ENCODE measurements at places on chromosomes 12 and 14.

- DNase-seq, result no peak
Measured at GRCh38 chr12:30826276-30826675, 71.5 kb upstream of the CAPRIN2 start.

DNA sequence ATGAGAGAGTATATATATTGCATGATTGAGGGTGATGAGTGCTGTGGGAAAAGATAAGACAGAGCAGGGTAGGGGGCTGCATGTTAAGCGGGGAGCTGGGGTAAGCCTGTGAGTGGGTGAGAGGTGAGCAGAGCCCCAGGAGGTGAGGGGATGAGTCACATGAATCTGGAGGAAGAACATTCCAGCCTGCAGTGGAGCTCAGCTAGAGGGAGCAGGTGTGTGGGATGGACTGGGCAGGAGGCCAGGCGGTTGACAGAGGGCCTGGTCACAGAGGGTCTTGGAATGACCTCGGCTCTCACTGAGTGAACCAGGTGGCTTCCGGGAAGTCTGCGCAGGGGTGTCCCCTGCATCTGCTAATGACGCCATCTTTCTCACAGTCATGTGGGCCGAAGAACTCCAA, 44.4 kb downstream of the GIT2 start:
- DNase-seq, result peak; percentile 58

DNA sequence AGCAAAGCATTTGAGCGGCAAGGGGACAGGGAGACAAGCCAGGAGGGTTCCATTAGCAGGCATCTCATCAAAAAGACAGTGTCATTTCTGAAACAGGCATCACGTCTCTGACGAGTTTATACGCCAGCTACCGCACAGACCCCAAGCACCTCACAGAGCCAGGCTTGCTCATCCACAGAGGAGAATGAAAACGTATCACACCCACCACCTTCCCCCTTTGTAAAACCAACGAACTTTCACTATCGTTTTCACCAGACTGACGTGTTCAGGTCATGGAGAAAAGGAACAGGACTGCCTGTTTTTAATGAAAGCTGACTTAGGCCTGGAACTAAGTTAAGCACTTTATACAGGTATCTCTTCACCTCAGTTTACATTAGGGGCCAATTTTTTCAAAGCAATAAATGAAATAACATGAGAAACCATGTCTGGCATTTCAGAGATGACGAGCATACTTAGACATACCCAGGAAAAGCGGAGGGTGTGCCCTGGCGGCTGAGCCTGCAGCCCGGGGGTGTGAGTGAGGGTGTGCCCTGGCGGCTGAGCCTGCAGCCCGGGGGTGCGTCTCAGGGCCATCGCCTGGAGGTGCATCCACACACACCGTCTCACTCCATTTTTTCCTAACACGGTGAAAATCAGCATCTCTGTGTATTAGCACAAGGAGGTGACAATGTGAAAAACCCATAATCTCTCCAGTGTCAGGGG, 41.9 kb downstream of the STX2 start:
- DNase-seq, result no peak

GRCh38 chr12:112568641-112569040, 149.9 kb downstream of the PTPN11 start:
- no peak for DNase-seq

DNA sequence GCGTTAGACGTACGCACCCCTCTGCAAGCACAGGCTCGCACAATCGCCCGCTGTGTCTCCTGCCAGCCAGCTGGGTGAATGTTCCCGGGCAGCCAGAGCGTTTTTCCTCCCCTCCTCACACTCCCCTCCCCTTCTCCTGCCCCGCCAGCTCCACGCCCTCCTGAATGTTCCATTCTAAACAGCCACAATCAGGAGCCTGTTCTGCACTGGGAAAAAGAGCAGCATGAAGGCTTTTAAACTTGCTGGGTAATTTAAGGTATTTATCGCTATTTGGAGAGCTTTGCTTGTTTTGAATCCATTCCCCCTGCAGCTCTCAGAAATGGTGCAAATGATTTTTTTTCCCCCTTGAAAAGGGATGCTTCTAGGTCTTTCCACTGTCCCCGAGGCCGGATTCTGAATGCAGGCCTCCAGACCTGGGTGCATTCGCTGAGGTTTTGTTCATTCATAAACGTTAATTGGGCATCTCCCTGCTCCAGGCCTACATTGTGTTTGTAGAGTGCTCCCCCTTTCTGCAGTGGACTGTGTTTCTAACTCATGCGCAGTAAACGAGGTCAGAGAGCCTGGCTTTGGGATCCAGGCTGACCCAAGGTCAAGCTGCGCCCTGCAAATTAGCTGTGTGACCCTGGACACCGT, 212.5 kb downstream of the CHST11 start:
- no peak for DNase-seq

- no peak for DNase-seq
Measured at GRCh38 chr12:68281322-68282077, 28.1 kb upstream of the IL22 start.

GRCh38 chr12:74349925-74350324, 187.7 kb upstream of the ATXN7L3B start:
- DNase-seq, result peak; percentile 0

GRCh38 chr14:61247935-61248334, 33.2 kb downstream of the TMEM30B start:
- peak; percentile 36 for DNase-seq

DNA sequence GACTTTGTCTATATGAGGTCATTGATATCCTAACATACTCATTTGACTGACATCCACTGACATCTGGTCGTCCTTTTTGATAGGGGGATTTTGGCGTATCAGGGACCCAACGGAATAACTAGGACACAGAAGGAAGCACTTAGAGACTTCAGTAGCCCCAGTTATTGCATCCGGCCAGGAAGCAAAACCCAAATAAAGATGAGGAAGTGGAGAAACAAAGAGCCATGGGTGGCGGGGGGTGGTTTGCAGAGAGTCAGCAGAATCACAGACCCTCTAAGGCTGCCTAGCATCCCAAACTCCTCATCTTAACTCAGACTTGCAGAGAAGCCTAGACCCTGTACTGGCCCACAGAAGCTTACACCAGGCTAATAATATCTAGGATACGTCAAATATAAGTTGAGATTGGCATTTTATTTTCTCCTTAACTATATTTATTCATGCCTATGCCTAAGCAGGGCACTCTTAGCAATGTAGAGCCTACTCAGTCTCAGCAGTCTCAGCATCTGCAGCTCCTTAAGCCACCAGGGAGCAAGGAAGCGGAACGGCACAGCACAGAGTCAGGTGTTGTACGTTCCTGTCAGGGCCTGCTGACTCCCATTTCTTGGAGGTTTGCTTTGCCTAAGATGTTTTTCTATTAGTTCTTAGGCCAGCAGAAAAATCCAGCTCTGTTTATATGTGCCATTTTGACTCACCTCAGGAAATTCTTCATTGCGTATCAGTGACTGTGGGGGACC, 45.1 kb downstream of the KCNA1 start:
- no peak for DNase-seq

- no peak for DNase-seq
Measured at GRCh38 chr12:93853698-93854478, 176.7 kb downstream of the CRADD start.

DNA sequence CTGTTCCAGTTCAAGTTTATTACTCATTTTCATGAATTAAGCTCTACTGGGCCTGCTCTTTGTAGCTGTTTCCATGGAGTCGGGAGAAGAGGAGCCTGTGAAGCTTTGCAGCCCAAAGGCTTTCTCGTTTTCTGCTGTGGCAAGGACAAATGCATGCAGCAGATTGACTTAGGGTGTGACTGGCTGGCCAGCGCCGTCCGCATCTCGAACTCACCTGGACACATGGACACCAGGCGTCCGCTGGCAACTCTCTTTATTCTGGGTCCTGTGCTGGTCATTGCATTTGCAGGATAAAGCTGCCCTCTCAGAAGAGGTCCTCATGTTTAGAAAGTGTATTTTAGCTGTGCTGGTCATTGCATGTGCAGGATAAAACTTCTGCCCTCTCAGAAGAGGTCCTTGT, 350.4 kb downstream of the TMEM121 start:
- DNase-seq, result no peak

DNA sequence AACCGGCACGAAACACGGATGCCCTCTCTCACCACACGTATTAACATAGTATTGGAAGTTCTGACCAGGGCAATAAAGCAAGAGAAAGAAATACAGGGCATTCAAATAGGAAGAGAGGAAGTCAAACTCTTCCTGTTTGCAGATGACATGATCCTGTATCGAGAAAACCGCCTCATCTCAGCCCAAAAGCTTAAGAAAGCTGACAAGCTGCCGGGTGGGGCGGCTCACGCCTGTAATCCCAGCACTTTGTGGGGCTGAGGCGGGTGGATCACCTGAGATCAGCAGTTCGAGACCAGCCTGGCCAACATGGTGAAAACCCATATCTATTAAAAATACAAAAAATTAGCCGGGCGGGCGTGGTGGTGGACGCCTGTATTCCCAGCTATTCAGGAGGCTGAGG, 17.7 kb downstream of the OR6S1 start:
- DNase-seq, result peak; percentile 19

DNA sequence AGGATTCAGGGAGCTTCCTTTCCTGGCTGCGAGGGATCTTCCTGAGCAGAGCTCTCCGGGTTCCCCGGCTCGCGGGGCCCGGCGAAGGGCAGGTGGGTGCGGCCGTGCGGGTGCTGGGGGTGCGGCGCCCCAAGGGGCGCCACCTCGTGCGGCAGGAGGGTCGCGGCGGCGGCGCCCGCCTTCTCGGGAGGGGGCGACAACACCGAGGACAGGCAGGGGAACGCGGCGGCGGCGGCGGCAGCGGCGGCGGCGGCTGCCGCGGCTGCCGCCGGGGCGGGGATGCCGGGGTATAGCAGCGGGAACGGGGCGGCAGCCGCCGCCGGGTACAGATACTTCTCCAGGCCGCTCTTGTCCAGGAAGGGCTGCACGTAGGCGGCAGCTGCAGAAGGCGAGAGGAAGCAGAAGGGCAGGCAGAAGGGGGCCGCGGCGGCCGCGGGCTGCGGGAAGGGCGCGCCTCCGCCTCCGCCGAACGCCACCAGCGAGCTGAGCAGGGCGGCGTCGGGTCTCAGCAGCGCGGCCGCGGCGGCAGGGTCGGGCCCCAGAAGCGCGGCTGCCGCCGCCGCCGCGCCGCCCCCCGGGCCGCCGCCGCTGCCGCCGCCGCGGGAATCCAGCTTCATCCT, 2.7 kb downstream of the BHLHE41 start:
- peak; percentile 46 for DNase-seq

DNA sequence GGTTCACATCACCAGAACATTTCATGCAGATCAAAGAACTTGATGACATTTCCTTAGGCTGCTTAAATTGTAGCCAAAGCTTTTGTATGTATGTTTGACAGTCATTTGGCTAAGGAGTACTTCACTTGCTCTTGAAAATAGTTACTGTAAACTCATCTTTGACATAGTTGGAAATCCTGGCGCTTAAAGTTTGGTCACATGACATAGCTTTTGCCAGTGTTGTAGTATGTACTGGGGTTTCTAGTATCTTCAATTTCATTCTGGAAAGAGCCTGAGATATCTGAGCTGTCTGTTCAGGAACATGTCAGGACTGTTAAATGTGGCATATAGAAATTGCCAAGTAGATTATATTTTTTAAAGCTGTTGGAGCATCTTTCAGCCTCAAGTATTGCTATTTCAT, 55.7 kb downstream of the WDR20 start:
- DNase-seq, result no peak

GRCh38 chr12:72304751-72305150, 32.6 kb downstream of the TRHDE start:
- no peak for DNase-seq

DNA sequence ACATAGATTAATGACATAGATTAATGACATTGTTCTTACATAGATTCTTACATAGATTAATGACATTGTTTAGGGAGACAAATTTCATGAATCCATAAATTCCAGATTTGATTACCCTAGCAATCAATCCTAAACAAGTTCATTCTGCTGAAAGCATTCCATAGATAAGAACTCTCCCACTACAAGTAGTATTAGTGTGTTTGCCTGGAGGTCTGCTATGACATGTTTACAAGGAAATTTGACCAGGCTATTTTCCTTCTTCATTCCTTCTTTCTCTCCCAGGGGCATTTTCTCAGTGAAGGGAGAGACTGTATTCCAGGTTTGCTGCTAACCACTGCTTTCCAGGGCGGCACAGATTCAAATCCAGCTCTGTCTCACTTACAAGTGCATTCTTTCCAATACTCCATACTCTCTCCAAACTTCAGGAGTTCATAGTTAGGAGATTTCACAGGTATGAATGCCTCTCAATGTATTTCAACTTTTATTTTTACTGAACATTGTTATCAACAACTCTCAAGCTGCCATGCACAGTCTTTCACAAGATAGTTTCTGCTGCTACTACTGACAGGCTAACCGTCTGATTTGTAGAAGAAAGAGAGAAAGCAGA, 134.5 kb downstream of the SLC38A1 start:
- DNase-seq, result no peak

- peak; percentile 41 for DNase-seq
Measured at GRCh38 chr12:69274861-69275260, 35.5 kb downstream of the CPSF6 start.

DNA sequence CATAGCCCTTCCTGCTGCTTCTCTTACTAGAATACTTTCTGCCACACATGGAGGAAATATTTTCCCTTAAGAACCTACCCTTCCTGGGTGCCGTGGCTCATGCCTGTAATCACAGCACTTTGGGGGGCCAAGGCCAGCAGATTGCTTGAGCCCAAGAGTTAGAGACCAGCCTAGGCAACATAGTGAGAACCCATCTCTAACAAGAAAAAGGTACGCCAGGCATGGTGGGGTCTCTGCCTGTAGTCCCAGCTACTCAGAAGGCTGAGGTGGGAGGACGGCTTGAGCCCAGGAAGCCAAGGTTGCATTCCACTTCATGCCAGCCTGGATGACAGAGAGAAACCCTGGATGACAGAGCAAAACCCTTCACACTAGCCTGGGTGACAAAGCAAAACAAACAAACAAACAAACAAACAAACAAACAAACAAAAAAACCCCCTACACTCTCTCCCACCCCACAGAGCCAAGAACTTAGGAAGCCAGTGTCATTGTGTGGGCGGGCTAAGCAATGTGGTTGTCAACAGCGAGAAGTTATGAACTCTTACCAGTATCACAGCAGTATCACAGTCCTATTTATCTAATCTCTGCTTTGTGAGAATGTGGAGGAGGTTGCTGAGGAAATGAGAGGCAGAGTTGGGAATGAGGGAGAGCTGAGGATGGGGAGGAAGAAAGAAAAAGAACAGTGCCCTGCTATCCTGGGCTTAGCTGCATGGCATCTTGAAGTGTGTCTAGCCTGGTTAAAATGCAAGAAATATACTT, 53.8 kb upstream of the CLEC14A start:
- no peak for DNase-seq

DNA sequence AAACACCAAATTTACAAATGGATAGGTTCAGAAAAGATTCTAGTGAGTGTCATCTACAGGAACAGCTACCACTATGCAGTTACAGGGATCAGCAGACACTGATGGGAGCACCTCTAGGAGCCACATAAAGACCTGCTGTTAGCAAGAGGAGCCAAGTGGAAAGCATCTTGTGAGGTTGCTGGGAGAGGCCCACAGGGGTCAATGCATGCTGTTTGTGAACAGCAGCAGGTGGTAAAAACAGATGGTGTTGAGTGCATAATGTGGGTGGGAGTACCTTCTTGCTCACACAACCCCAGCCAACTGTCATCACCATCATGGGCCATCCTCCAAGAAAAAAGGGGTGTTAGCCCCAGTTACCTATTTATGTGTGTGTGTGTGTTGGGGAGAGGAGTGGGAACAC, 215.2 kb upstream of the SSTR1 start:
- DNase-seq, result no peak

GRCh38 chr12:2845280-2845679, 10.4 kb upstream of the NRIP2 start:
- peak; percentile 32 for DNase-seq

GRCh38 chr14:30906752-30907658, 32.6 kb downstream of the COCH start:
- peak; percentile 37 for DNase-seq
